Adrenal gland (tissue), 19 donors: ENCODE measurements at places on chromosomes 3 and 15. TPM values are rescaled to one million over a fixed set of nuclear protein-coding genes. Genes with fewer than 3 reads are reported as not detected.

LOXL1 gene
- polyA plus RNA-seq: 8.0 TPM

GPR160 gene
- polyA plus RNA-seq: 1.2 TPM

PRR20G gene
- polyA plus RNA-seq: not detected

PARP15 gene
- polyA plus RNA-seq: 1.0 TPM

ACTC1 gene
- polyA plus RNA-seq: 1.2 TPM

CHL1 gene
- polyA plus RNA-seq: 0.80 TPM
